Activated CD4-positive, alpha-beta T cell treated with anti-CD3 and anti-CD28 coated beads, Interleukin-2, amount 10 ng/mL, durations not matched to agents 24 days and 14 days (primary cell): ENCODE measurements at places on chromosomes 13 and 19.

DNA sequence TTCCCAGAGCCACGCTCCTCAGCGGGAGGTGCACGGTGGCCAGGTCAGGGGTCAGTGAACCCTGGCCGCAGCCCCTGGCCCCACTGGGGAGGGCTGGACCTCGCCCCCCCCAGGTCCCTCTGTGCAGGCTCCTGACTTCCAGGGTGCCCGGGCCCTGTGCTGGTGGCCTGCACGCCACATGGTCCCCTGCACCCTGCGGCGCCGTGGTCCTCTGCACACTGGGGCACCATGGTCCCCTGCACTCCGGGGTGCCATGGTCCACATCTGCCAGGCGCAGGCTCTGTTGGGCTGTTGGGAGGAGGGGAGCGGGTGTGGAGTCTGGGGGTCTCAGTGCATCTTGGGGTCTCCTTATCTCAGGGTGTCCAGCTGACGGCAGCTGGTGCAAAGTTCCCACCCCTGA lies 23.3 kb upstream of the TMEM255B start:
- DNase-seq, result no peak

- peak; percentile 96 for DNase-seq
These were observed 3.7 kb downstream of the KCNC3 start for GRCh38 chr19:50325310-50326100.

DNA sequence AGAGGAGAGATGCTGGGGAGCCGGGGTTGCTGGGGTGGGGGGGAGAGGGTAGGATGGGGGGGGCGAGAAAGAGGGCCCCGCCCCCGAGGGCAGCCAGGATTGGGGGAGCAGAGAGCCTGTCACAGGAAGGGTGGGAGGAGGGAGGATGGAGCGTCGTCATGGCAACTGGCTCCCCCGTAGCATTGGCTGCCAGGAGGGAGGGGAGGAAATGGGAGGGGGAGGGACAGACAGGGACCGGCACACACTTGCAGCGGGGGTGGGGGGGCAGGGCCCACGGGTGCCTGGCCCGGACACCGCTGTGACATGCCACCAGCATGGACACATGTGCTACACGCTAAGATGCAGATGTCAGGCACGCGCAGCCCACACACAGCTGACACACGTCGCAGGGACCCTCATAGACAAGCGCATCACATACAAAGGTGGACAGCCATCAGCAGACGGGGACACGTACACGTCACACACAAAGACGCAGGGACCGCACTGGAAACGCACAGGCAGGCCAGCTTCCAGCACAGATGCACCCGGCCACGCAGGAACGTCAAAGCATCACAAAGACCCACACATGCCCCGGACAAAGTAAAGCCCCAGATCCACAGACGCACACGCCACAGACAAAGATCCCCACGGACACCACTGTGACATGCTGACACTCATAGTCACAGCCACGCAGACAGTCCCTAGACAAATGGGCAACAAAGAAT lies at the start of gene LMTK3:
TSS of gene LMTK3 (minus strand) at position 36 of the 704 bp plus-strand sequence. CDS start 259 bp downstream, outside the sequence.
- peak; percentile 92 for DNase-seq

DNA sequence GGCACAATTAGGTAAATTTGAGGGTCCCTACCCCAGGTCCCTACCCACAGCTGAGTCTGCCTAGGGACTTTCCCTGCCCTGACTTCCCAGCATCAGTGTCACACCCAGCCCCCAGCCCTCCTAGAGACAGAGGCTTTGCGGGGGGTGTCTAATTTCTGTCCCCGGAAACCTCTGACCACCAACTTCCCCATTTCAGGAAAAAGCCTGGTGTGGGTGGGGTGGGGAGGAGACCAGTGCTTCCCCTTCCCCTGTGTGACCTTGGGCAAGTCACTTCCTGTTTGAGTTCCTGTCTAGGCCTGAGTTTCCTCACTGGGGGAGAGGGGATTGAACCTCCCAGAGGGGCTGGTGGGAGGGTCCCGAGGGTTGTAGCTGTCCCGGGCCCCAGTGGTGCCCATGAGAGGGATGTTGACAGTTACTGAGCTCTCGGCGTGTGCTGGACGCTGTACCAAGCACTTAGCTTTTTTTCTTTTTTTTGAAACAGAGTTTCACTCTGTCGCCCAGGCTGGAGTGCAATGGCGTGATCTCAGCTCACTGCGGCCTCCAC lies 7.9 kb downstream of the VASP start:
- DNase-seq, result peak; percentile 77

- DNase-seq, result no peak
These were observed 103.0 kb downstream of the DNAJC15 start for GRCh38 chr13:43126420-43126819.

- DNase-seq, result no peak
These were observed 9.4 kb upstream of the CACNG6 start for GRCh38 chr19:53982001-53982451.

GRCh38 chr13:80563439-80563838 lies 222.5 kb upstream of the SPRY2 start:
- DNase-seq, result no peak

DNA sequence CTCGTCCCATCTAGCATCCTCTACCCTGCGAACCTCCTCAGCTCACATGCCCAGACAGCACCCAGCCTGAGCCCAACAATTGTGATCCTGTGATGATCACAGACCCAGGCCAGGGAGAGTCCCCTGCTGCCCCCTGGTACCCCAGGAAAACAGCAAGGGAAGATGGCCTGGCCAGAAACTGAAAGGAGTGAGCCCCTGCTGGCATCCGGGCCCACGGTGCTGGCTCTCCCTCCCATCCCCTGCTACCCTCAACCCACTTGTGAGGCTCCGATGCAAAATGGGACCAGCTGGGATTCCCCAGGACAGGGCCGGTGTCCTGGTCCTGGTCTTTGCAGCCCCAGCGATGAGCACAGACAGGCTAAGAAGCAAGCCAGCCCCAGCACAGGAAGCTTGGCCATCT lies 14.1 kb downstream of the RANBP3 start:
- no peak for DNase-seq

DNA sequence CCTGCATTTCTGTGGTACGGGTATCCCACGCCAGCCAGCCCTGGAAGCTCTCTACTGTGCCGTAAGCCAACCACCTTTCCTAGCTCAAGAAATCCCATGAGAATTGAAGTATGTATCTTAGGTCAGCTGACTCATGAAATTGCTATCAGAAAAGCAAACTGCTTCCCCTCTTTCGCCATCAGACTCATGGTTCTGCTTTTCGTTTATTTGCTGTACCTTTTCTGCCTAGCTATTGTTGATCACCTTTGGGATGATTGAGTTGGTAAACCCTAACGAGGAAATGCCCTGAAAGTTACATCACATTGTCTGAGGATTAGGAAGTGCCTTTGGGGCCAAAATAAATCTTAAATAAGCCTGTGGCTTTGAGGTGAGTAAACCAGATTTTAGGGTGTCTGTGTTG lies at the start of gene ADGRE3:
TSS of gene ADGRE3 (minus strand) at position 81 of the 400 bp plus-strand sequence. CDS start at position 7, 74 bp downstream.
- DNase-seq, result no peak

DNA sequence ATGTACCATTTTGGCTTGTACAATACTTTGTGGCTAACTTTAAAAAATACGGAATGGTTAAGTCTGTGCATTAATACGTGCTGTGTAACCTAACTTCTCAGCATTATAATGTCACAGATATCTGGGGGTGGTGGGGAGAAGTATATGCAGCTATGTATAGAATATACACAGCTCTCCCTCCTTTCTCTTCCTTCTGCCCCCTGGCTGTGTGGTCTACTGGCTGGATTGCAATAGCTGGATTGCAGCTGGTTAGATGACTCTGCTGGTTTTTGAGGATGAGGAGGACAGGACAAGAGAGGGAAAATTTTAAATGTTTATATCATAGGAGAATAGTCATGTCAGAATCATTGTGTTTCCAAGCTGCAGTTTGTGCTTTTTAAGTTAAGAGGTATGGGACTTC lies 9.7 kb downstream of the RNASEH2B start:
- DNase-seq, result peak; percentile 43

DNA sequence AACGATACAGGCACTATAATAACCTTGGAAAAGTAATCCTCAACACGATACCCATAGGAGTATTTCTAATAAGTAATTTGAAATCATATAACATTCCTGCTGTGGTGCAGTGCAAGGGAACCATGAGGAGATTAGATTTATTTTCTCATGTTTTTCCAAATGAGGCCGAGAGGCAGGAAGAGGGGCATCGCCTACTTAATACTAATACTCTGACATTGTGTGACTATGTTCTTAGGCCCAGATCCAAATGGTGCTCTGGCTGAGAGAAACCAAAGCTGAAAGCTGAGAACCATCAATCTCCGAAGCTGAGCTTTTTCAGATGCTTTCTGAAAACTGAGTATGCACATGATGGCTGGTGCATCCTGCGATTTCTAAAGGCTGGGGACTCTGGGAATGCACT lies 248.0 kb upstream of the MAB21L1 start:
- no peak for DNase-seq

DNA sequence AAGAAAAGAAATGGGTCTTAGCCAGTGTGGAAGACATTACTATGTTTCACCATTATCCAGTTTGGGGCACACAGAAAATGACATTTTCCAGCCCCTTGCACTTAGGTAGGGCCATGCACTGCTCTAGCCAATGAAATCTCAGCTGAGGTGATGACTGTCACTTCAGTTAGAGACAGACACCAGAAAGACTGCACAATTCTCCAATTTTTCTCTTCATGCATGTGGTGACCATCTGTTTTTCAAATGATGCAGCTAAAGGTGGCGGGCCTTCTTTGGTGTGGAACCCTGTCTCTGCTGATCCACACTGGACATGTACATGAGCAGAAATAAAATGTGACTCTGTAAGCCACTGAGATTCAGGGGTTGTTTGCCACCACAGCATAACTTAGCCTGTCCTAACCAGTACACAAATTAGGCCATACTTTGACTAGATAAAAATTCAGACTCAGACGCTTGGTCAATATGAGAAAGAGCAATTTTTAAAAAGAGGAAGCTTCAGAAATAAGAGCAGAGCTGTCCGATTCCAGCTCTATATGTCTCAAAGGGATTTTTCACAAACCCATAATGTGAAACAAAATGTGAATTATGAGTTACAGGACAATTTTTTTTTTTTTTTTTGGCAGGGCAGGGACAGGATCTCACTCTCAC lies 6.7 kb downstream of the ZNF565 start:
- no peak for DNase-seq

DNA sequence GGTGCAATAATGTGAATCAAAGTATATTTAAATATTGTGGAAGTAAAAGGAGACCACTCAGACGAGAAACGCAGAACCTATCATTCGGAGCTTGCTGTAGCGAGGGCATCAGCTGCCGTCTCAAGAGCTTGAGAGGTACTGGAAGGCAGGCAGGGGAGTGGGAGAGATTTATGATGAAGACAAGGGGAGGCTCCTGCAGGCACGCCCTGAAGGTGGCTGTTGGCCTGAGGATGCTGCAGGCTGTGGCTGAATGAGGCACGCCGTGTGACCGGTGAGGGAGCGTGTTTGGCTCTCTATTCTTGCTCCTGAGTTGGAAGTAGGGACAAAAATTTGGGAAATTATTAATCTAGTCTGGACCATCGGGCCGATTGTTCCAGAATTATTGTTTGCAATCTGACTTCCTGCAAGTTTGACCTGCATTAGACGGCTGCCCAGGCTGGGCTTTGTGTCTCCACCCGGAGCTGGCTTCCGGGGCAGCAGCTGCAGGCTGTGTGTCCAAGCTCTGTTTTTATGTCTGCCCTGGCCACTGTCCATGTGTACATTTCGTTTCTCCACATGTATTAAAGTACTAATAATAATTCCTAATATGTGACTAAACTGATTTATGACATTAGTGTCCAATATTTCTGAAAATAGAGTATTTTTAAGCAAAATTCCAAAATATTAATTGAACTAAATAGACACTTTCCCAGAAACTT lies 91.1 kb upstream of the ANKRD10 start:
- DNase-seq, result no peak

DNA sequence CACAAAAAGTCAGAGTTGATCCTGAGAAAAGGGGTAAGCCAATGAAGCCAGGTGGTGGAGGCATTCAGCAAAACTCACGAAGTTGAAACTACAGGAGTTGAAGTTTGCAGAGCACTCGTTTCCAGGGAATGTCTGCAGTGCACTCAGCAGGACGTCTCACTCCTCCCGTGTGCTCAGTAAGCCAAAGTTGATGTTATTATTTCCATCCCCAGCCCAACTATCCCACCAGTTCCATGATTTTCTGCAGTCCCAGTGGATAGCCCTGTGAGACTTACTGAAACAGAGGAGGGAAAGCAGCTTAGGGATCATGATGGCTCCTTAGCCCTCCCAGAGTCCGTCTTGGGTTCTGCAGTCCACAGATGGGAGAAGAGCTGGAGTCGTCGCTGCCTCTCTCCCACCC lies at the start of gene TARM1:
TSS of gene TARM1 (minus strand) at position 334 of the 400 bp plus-strand sequence. CDS start at position 309, 25 bp downstream.
- DNase-seq, result no peak

DNA sequence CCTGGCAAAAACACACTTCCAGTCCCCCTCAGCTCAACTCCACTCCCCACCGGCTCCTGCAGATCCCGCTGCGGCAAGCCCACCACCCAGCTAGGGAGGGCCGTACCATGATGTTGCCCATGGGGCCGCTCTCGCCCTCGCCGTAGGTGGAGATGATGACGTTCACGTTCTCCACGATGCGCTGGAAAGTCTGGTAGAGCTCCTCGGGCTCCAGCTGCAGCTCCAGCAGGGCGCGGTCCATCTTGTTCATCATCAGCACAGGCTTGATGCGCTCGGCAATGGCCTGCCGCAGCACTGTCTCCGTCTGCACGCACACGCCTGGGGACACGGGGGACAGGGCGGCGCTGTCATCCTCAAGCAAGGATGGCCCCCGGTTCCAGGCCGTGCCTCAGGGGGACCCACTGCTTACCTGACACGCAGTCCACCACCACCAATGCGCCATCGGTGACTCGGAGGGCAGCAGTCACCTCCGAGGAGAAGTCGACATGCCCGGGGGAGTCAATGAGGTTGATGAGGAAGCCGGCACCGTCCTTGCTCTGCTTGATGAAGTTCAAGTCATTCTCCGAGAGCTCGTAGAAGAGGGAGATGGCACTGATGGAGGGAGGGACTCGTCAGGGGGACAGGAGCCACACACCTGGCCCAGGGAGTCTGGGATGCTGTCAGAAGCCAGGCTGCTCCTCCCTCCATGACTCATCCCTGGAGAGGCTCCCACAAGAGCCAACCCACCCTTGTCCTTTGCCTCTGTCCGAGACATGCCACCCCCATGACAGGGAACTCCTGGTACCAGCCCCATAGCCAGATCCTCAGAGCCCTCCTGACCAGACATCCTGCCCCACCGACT lies 2.3 kb downstream of the EEF2 start:
- DNase-seq, result peak; percentile 61

DNA sequence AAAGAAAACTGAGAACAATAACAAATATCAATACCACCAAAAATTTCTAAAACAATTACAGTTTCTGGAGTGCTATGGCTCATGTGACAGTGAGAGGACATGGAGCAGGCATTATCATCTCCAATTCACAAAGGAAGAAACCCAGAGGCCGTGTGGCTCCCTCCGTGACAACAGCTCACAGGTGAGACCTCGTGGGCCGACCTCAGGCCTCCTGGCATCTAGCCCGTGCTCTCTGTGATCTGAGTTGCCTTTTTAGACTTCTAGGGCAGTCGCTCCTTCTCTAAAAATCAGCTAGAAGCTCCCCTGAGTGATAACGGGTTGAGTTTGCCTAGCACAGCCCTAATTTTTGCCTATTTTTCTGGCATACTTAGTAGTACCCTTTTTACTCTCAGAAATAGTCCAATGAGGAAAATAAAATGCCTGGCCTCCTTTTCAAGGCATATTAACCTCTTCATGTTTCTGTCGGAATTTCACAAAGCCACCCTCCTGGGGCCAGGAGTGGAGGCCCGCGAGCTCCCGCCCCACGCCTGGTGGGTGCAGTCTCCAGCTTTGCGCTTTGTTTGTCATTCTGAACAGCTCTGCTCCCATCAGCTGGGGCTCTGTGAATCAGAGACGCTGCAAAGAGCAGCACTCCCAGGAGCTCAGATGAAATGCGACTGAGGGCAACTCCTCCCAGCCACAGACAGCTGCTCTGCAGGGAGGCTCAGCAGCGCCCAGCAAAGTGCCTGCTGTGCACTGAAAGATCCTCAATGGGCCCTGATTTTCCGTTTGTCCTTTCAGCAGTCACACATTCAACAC lies 292.5 kb downstream of the UQCRFS1 start:
- DNase-seq, result no peak

GRCh38 chr13:109816808-109817203 lies 30.4 kb upstream of the IRS2 start:
- DNase-seq, result no peak
